ENCODE measurements at places on chromosomes 12 and 14.

DNA sequence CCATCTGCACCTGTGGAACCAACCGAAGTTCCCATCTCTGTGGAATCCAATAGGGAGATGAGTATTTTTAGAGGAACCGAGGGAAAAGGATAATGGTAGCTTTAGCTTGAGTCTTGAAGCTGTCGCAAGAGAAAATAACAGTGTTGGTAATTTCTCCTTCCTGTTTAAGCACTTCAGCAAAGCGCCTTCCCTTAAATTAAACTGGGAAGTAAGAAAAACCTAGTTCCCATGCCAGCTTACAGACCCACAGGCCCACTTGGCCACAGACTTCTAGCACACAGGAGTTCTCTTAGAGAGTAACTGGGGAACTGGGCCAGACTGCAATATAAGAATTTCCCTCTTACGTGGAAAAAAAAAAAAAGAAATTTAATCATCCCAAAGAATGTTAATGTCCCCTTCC lies 223.8 kb downstream of the EFCAB11 start:
- no peak for DNase-seq

- no peak for DNase-seq
Observed at GRCh38 chr14:94424371-94424770, 28.2 kb downstream of the SERPINA11 start.

- DNase-seq: peak; percentile 46
Observed at GRCh38 chr12:121574025-121574424, 6.8 kb downstream of the KDM2B start.

DNA sequence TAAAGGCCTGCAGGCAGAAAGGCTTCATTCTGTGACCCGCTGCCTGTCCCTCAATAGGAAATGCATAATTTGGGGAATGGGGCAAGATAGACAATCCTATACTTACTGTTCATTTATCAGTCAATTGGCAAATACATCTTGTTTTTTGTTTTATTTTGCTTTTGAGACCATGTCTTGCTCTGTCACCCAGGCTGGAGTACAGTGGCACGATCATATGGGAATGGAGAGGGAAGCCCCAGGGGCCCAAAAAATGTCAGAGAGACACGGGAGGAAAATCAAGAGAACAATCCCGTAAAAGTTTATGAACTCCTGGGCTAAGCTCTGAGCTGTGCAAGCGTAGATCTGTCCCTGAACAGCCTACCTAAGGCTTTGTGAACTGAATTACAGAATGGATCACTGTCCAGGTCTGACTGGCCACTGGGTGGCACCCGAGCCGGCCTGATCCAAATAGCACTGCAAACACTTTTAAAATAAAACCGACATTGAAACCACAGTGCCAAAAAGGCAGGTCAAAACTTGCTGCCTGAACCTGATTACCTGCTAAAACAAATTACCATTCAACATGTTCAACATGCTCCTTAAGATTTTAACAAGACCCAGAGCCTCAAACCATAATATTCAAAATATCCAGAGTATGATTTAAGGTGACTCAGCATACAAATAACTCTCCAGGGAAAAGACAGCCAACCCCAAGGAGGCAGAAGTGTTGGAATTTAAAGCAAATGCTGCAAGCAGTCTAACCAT lies 11.8 kb downstream of the COPS7A start:
- peak; percentile 74 for DNase-seq

- DNase-seq: peak; percentile 37
Observed at GRCh38 chr12:6494258-6494743, 399 bp downstream of the NCAPD2 start.

DNA sequence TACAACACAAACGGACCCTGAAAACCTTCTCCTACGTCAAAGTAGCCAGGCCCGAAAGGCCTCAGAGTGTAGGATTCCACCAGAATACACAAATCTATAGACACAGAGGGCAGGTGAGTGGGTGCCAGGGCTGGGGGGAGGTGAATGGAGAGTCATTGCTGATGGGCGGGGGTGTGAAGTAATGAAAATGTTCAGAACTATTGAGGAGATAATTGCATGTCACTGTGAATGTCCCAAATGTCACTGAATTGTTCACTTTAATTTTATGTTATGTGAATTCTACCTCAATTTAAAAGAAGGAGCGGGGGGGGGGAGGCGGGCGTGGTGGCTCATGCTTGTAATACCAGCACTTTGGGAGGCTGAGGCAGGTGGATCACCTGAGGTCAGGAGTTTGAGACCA lies 36.0 kb downstream of the P2RX4 start:
- no peak for DNase-seq

- no peak for DNase-seq
Observed at GRCh38 chr14:64915797-64916196, 1.5 kb downstream of the CHURC1 start.

DNA sequence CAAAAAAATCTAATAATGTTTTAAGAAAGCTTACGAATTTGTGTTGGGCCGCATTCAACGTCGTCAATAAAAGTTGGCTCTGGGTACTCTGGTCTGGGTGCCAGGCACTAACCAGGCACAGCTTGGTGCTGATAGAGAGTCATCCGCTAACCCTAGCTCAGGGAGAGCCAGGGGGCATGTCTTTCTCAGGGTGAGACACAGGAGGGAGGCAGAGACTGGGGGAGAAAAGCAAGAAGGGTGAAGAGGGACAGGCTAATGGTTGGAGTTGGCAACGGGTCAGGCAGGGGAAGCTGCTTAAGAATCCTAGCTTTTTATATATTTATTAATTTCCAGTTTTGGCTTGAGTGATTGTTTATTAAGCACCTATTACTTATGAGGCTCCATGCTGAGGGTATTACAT lies 105.0 kb downstream of the CMKLR1 start:
- no peak for DNase-seq

DNA sequence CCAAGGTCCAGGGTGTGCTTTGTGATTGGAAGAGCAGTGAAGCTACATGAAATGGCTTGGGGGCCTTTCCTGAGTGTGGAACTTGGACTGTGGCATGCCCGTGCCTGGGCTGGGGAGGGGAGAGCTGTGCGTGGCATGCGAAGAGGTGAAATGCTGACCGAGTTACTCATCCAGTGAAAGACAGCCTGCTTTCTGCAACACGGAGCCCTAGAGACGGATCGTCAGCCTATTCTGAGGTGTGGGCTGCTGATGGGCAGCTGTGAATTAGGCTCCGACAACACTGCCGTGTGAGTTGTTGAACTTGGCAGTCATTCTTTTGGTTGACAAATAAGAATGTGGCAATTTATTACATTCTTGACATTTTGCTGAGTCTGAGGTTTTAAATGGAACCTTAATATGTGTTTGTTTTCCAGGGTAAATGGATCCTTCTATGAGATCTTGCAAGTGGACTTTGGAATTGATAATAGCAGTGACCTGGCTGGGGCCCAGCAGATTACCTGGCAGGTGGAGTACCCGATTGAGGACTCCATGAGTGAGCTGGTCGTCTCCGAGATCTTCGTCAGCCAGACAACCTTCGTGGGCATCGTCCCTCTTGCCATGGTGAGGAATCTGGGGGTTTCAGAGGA lies 453.9 kb downstream of the AACS start:
- no peak for DNase-seq

GRCh38 chr14:73269729-73270531 lies 32.6 kb downstream of the PAPLN start:
- no peak for DNase-seq

DNA sequence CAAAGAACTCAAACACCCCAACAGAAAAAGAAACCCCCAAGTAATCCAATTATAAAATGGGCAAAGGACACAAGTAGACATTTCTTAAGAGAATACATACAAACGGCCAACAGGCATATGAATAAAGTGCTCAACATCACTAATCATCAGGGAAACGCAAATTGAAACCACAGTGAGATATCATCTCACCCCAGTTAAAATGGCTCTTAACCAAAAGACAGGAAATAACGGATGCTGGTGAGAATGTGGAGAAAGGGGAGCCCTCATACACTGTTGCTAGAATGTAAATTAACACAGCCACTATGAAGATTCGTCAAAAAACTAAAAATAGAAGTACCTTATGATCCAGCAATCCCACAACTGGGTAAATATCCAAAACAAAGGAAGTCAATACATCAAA lies 52.4 kb downstream of the CLMN start:
- no peak for DNase-seq

DNA sequence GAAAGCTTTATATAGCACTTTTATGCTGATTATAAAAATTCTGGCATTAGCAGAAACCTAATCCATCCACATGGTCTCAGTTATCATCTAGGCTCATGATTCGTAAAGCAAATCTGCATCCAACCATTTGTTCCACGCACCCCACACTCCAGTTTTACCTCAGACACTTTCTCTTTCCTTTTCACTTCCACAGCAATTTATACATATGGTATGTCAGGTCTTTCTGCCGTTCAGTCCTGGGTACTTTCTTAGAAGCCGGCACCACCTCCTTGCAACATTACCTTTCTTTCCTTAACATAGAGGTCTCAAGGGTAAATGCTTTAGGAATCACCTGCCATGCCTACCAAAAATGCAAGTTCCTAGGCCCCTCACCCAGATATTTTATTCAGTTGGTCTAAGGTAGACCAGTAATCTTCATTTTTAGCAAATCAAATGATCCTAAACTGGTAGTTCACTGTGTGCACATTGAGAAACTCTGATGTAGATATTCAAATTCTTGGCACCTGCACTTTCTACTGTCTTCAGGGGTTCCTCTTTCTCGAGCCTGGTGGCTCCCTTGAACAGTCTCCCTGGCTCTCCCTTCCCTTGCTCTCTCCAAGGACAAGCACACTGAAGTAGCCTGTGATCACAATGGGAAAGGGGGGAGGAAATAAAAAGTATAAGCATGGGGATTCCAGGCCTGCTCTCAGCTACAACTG lies 2.8 kb upstream of the KRAS start:
- DNase-seq: no peak

- DNase-seq: no peak
Observed at GRCh38 chr12:53096089-53096741, 1.3 kb upstream of the IGFBP6 start.

DNA sequence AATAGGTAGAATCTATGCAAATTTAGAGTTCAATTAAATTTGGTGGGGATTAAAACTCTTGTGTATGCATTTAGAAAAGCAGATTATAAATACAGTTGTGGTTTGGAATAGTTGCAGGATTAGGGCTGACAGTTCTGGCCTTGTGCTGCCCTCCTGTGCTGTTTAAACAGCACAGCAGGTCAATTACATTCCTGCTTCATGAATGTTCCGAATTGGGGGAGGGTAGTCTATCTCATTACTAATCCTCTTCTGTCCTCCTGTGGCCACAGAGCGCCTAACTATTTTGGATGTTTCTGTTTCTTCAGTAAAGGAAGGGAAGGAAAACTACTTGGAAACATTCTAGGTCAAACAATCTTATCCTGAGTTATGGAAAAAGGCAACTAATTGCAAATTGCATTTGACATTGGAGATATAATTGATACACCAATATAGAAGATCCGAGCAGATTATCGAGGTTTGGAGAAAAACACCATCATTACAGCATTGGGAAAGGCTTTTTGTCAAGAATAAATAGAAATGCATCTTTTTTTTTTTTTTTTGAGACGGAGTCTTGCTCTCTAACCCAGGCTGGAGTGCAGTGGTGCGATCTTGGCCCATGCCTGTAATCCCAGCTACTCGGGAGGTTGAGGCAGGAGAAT lies 8.7 kb upstream of the GPR19 start:
- DNase-seq: peak; percentile 92

DNA sequence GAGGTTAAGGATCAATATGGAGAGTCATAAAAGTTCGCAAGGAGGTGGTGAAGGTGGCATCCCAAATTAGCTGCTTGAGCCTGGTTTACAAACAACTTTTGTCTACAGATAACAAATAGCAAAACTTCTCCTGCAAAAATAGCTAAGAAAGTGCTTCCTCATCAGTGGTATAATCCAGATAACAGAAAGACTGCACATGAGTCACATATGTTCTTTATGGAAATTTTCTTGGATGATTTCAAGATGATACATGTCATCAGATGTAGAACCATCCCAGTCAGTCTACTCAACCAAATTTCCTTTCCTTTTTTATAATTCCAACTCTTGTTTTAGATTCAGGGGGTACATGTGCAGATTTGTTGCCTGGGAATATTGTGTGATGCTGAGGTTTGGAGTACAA lies 133.0 kb downstream of the BTG1 start:
- no peak for DNase-seq

- DNase-seq: no peak
Observed at GRCh38 chr12:75933101-75933500, 98.5 kb downstream of the PHLDA1 start.

DNA sequence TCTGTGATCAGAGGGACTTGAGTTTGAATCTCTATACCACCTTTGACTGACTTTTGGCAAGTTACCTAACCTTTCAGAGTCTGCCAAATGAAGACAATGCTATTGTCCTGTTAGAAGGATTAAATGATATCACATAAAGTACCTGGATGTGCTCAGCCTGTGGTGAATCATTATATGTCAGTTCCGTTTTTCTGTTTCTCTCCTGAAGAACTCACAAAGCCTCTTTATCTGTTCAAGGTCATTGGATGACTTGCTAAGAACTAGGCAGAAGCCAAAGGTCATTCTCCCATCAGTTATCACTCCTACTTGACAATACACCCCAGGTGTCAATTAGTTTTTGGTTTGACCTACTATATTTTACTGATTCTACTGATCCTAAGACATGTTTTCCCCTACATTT lies 174.6 kb downstream of the CACNA1C start:
- DNase-seq: no peak

DNA sequence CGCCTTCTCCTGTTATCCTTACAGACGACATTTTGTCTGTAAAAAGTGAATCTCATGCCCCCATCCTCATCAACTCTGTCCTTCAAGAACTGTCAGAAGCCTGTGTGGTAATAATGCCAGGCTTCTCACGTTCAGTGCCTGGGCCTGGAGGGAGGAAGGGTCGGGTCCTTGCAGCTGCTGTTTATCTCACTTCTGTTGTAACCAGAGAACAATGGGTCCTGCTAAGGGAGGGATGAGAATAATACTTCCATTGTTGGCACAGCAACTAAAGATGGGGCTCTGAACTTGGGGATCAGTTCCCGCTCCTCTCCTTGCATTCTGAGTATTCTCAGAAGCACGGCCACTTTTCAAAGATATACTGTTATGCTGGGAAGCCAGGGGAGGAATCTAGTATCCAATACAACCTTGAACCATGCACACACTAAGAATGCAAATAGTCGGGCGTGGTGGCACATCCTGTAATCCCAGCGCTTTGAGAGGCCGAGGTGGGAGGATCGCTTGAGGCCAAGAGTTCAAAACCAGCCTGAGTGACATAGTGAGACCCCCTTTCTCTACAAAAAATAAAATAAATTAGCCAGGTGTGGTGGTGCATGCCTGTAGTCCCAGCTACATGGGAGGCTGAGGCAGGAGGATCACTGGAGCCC lies 38.8 kb upstream of the NINJ2 start:
- no peak for DNase-seq
